ENCODE measurements at places on chromosomes 5 and 9. TPM values are rescaled to one million over a fixed set of nuclear protein-coding genes. Genes with fewer than 3 reads are reported as not detected.
A peak's percentile ranks its signal among the peaks of the same experiment; 100 is the strongest.

DNA sequence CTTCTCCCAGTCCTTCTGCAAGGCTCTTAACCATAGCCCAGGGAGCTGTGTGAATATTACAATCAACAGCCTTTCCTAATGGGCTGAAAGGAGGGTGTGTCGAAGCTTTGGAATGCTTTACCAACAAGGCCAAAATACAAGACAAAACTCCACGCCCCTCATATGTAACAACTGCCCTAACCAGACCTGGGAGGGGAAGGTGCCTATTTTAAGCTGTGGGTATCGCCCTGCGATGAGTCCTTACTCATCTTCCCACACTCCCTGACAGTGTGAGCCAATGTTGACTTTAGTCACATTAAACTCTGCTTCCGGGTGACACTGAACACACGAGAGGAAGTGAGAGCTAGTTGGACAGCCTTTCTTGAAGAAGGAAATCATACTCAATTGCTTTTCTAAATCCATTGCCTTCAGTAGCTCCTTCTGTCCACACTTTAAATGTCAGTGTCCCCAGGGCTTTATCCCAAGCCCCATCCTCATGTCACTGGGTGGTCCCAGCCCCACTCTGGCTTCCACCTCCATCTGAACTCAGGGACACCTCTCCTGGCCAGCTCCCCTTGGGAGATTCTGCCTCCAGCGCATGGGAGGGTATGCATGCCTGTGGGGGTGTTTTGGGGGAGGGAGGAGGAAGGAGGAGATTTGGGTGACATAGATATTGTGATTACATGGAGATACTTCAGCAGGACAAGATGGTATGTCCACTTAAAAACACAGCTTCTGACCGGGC, 6.5 kb upstream of the TBC1D9B start:
- no peak for DNase-seq
- no peaks in the 10 kb centered on the region for H3K27me3 ChIP-seq
- H3K36me3 ChIP-seq = no peaks in the 10 kb centered on the region
- H3K4me1 ChIP-seq = peaks cover 10% of the 10 kb centered on the region
- no peak overlapping the region for H3K4me3 ChIP-seq
- H3K27ac ChIP-seq = no peak overlapping the region

- H3K4me3 ChIP-seq = no peak overlapping the region
- no peaks in the 10 kb centered on the region for H3K4me1 ChIP-seq
- H3K27me3 ChIP-seq = peaks cover 25% of the 10 kb centered on the region
Measured at GRCh38 chr5:98734646-98735045, 38.8 kb upstream of the RGMB start.

- peaks cover 9% of the 10 kb centered on the region for H3K4me1 ChIP-seq
- H3K36me3 ChIP-seq = no peaks in the 10 kb centered on the region
Measured at GRCh38 chr9:81819155-81819554, 109.1 kb upstream of the SPATA31D4 start.

DNA sequence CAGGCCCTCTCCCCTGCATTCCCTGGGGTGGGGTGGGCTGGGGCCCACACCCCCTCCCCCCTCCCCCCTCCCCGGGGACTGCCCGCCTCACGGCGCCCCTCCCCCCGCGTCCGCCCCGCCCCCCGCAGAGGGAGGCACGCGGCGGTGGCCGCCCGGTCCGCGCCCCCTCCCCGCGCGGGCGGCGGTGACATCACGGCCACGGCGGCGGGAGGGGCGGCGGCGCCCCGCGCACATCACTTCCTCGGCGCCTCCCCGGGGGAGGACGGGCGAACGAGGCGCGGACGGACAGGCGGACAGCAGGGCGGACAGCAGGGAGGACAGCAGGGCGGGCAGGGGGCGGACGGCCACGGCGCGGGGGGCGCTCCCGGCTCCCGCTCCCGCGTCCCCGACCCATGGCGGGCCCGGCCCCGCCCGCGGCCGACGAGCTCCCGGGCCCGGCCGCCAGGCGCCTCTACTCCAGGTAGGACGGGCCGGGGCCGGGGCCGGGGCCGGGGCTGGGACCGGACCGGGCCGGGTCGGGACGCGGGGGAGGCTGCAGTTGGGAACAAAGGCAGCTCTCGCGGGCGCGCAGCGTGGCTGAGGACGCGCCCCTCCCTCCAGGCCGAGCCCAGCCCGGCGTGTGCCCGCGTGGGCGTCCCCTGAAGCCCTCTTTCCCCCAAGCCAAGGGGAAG, at the start of gene GPSM1:
Gene GPSM1 (plus strand): TSS at position 236 of the 671 bp plus-strand sequence. CDS start 157 bp downstream, at position 393.
- H3K36me3 ChIP-seq = no peaks in the 10 kb centered on the region
- no peaks in the 10 kb centered on the region for H3K27me3 ChIP-seq
- peak within 1 kb of the TSS; percentile 71 for H3K4me3 ChIP-seq
- peaks cover 17% of the 10 kb centered on the region for H3K4me1 ChIP-seq
- no peak for DNase-seq

Gene CNTNAP3
- total RNA-seq = not detected

Measured in naive thymus-derived CD8-positive, alpha-beta T cell (primary cell).